ENCODE measurements at places on chromosomes 12 and 14. TPM values are rescaled to one million over a fixed set of nuclear protein-coding genes. Genes with fewer than 3 reads are reported as not detected.

SLC7A8 gene
- 33.4 TPM for total RNA-seq

USP44 gene
- total RNA-seq = 1.3 TPM

SNRPF gene
- 15.7 TPM for total RNA-seq

AKAP6 gene
- total RNA-seq = 1.5 TPM

KLHL28 gene
- total RNA-seq = 10.0 TPM

STAC3 gene
- total RNA-seq = 3.9 TPM

LRP1-AS gene
- not detected for total RNA-seq

SERPINA3 gene
- total RNA-seq = 139 TPM

KRT73 gene
- total RNA-seq = not detected

IAPP gene
- total RNA-seq = not detected

SIX6 gene
- not detected for total RNA-seq

SLC38A2 gene
- total RNA-seq = 248 TPM

MYO1H gene
- 0.10 TPM for total RNA-seq

SPTB gene
- 0.67 TPM for total RNA-seq

DNA sequence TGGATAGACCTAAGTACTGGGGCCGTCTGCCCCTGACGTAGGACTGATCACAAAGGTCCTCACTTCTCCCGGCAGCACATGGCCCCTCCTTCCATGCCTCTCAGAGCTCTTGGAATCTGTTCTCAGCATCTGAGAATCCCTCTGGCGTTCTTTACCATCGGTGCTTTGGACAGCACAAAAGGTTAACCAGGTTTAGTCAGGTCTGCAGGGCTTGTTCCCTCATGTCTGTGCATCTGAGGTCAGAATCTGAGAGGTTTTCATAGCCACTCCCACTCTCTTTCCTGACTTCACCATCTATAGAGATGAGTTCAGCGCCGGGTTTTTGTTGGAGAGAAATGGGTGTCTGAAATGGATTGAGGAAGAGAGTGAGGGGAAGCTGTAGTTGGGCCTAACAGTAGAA is 130.0 kb upstream of the ARHGAP5 start:
- DNase-seq = no peak

- no peak for DNase-seq
Observed at GRCh38 chr12:90090929-90091651, 382.5 kb upstream of the ATP2B1 start.

DNA sequence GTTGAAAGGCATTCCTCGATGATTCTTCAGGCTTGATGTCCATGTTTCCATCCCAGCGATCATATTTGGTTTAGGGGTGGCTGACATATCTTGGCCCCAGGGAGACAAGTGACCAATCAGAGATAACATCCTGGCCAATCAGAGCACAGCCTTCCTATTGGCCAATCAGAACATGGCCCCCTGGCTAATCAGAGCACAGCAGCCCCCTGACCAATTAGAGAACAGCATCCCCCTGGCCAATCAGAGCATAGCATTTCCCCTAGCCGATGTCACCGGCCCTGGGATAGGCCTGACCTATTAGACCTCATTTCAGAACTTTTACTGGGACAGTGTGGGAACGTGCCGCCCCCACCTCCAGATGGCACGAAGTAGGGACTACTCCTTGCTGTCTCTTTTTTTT is 182.2 kb downstream of the AACS start:
- DNase-seq = no peak

- no peak for DNase-seq
Observed at GRCh38 chr12:76698966-76699365, 64.9 kb upstream of the ZDHHC17 start.

DNA sequence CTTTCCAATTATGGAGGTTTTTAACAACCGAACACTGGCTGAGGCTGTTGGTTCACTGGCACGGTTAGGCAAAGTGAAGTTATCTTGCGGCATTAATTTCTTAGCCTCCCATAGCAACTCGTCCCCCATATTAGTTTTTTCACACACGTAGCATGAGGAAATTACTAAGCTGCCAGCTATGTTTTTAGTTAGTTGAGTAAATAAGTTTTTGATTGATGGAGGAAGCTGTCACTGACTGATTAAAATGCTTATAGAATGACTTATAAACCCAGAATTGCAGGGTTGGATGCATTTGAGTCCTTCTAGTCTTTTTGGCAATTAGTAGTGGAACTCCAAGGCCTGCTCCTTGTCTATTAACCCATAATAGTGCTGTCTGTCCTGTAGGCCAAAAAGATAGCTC is 97.1 kb downstream of the ALG10 start:
- no peak for DNase-seq

DNA sequence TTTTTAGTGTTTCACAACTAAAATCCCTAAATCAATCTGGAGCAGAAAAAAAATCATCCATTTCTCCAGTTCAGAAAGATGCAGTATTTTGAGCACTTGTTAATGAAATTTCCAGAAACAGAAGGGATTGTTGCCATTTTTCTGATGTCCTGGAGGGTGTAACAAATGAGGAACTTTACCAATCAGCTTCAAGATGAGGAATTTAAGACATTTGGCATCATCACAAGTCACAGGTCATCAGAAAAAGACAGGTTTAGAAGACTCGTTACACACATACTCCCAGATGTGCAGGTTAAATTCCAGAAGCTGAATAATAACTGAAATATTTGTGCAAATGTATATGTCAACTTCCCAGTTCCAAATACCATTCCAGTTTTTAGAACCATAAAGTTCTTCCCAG is 482 bp upstream of the PSMC1 start:
- no peak for DNase-seq

DNA sequence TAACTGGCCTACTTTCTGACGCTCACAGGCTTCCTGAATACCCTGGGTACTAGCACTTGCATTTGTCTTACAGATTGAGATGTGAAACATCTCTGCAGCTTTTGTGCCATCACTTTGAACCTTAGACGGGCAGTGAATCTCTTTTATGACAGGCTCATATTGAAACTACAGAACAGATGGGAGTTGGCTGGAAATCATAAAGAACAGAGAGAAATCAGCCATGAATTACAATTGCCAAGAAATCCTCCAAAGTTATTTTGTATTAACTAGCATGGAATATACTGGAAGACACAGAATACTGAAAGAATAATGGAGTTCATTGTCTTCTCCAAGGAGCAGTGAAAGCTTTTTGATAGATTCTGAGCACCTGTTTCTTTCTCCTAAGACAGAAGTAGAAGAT is 32.7 kb downstream of the MYF5 start:
- no peak for DNase-seq

DNA sequence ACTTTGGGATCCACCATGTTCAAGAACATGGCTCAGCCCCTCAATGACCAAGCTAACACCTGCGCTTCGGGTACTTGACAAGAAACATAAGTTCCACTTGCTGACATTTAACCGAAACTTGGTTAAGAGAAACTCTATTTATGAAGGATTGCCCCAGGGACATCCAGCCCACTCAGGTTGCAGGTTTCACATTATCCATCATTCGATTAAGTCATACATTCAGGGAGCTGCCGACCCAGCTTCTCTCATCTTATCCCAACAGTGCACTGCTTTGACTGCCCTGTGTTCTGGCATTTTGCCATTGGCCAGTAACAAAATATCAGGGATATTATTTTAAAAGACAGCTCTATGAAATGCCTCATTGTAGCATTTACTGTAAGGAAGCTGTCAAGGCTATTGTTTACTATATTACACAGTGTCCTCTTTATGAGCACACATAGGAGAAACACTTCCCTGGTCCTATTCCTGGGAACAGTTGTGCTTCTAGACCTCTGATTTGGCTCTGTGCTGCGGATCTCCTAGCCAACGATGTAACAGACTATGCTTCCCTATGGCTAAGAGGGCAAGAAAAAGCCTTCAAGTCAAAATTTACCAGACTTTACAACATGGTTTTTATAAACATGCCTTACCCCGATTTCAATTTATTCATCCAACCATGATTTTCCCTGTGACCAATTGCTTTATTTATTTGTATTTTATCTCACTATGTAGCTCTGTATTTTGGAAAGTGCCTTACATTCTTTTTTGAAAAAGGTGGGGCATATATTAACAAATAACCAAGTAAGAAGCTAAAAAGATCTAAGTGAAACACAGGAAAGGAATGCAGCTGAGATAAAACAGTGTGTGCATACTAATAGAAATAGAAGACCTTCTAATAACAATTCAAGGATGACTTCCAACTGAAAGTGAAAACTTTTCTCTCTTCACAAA is 109.3 kb downstream of the ITPR2 start:
- DNase-seq = no peak

- no peak for DNase-seq
Observed at GRCh38 chr14:72480464-72481243, 413.2 kb downstream of the DPF3 start.

DNA sequence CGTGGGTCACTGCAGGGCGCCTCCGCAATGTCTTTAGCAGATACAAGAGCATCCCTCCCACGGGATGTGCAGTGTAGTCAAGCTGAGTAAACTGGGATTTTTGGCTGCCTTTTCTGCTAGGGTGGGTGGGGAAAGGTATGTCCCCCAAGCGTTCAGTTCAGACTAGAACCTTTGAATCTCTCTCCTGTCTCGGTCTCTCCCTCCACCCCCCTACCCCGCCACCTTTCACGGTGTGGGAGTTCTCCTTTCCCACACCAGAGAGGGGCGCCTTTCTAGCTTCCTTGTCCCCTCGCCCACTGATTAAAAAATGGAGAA is 525 bp upstream of the FAR2 start:
- DNase-seq = no peak

DNA sequence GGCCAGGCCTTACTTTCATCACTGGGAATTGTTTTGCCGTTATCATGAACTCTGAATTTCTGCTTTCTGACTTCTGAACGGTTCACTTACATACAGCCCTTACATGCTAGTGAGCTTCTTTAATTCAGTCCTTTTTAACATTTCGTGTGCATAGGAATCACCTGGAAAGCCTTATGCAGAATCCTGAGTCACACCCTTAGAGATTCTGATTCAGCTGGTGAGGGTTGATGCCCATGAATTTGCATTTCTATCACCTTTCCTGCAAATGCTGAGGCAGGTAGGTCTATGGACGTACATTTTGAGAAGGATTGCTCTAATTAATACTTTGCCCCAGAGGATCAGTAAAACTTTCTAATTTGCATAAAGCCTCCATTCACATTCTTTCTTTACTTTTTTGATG is 44.0 kb downstream of the PPHLN1 start:
- DNase-seq = no peak

- no peak for DNase-seq
Observed at GRCh38 chr12:100572184-100572583, 1.3 kb upstream of the GAS2L3 start.

DNA sequence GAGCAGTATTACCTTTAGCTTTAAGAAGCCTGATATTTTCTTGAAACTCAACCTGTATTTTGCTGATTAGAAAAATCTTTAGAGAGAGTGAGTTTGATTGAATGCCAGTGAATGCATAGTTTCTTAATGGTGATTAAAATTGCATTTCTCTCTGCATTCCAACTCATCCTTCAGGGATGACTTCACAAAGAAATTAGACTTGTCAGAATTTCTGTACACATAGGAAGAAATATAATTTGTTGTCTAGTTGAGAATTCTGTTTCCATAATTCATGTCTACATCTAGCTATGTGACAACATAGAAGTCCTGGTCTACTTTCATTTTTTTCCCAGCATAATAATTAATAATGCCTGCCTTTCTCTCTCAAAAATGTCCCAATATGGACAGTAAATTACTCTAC is 136.6 kb downstream of the OTOGL start:
- DNase-seq = no peak

DNA sequence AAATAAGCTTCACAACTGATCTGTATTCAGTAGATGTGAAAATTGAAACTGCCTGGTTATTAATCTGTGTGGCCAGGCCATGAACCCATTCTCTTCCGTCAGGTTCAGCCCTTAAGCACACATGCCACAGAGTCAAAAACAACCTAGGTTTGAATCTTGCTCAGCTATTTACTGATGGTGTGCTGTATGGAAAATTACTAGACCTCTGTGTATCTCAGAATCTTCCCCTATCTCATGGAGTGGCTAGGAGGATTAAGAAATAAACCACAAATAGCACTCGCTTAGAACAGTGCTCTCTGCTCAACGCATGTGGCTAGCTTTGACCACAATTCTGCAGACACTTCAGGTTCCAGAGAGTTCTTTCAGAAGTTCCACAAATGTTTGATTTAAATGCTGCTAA is 240.7 kb upstream of the PLEKHG7 start:
- DNase-seq = no peak

- DNase-seq = no peak
Observed at GRCh38 chr12:131635491-131636122, 75.3 kb upstream of the SFSWAP start.

DNA sequence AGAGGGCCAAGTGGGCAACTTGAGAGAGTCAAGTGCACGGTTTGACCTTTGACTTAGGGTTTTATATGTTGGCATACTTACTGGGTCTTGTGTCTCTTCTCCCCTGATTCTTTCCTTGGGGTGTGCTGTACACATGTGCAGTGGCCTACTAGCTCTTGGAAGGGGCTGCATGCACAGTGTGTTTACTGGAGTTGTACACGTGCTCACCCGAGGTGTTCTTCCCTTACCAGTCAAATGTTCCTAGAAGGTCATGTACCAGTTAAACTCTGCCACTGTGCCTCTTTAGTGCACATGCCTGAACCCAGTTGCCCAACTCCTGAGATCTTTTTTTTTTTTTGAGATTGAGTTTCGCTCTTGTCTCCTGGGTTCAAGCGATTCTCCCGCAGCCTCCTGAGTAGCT is 9.2 kb upstream of the DTD2 start:
- DNase-seq = no peak

DNA sequence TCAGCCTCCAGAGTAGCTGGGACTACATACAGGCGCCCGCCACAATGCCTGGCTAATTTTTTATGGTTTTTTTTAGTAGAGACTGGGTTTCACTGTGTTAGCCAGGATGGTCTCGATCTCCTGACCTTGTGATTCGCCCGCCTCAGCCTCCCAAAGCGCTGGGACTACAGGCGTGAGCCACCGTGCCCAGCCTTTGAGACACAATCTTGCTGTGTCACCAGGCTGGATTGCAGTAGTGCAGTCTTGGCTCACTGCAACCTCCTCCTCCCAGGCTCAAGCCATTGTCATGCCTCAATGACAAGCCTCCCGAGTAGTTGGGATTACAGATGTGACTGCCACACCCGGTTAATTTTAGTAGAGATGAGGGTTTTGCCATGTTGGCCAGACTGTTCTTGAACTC is 21.3 kb upstream of the STRN3 start:
- DNase-seq = no peak

GRCh38 chr12:70686299-70686698 is 49.1 kb upstream of the PTPRB start:
- DNase-seq = no peak

GRCh38 chr12:12007713-12008231 is 63.0 kb upstream of the BCL2L14 start:
- DNase-seq = no peak

- no peak for DNase-seq
Observed at GRCh38 chr14:100237735-100238418, 1.1 kb upstream of the YY1 start.

- DNase-seq = no peak
Observed at GRCh38 chr12:131454418-131455217, 256.3 kb upstream of the SFSWAP start.

GRCh38 chr14:37678916-37679315 is 83.5 kb downstream of the TTC6 start:
- DNase-seq = no peak

DNA sequence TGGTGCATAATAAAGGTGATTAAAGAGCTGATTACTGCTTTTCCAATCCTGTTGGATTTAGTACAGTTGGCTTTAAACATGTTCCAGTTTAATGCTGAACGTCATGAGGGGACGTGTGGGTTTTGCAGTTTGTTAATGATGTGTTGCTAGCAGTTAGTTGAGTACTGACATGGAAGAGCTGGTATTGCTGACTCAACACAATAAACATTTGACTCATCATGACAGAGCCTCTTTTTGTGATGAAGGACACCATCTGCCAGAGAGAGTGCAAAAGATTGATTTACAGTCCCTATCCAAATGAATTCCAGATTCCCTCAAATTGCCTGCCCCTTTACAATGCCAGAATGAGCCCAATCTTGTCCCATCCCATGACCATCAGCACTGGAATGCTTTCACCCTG is 346.2 kb upstream of the PRICKLE1 start:
- DNase-seq = no peak
